ENCODE measurements at places on chromosomes 13 and 19.

DNA sequence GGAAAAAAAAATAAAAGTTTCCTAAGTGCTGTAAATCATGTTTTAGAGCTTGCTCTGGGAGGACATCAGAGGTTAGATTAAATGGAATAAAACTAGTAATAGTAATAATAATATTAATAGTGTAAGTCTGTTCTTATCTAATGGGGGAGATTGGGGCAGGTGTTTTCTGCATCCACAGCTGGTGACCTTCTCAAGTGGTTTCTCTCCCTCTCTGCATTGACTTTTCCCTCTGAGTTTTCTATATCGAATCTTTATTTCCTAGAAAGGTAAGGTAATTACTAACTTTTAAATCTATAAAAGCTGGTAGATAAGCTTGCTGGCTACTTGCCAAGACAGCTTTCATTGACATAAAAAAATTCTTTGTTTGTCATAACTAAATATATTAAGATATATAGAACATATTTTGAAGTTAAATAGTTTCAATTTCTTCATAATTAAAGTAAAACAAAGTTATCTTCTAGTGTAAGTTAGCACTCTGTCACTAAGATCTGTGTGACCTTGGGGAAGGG lies 49.6 kb upstream of the DIAPH3 start:
- DNase-seq: no peak

DNA sequence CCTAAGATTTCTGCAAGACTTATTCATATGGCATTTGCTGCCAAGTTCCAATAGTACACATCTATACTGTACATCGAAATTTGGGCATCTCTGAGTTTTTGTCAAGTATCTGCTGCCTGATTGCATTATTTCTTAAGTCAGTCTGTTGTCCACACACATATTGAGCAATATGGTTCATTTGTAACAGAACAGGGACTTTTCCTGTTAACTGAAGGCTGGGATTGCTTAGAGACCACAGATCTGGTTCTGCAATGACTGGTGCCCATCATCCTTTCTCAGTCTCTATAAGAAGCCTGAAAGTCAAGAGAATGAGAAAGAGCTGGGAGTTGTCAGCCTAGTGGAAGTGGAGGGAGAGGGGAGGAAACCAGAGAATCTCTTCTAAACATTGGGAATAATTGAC lies 22.5 kb upstream of the MYCBP2 start:
- DNase-seq: no peak

DNA sequence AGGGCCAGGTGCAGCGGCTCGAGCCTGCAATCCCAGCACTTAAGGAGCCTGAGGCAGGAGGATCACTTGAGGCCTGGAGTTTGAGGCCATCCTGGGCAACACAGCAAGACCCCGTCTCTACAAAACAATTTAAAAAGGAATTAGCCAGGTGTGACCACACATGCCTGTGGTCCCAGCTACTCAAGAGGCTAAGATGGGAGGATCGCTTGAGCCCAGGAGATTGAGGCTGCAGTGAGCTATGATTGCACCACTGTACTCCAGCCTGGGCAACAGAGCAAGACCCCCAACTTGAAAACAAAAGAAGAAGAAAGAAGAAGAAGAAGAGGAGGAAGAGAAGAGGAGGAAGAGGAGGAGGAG lies 47.7 kb downstream of the LATS2 start:
- no peak for DNase-seq

DNA sequence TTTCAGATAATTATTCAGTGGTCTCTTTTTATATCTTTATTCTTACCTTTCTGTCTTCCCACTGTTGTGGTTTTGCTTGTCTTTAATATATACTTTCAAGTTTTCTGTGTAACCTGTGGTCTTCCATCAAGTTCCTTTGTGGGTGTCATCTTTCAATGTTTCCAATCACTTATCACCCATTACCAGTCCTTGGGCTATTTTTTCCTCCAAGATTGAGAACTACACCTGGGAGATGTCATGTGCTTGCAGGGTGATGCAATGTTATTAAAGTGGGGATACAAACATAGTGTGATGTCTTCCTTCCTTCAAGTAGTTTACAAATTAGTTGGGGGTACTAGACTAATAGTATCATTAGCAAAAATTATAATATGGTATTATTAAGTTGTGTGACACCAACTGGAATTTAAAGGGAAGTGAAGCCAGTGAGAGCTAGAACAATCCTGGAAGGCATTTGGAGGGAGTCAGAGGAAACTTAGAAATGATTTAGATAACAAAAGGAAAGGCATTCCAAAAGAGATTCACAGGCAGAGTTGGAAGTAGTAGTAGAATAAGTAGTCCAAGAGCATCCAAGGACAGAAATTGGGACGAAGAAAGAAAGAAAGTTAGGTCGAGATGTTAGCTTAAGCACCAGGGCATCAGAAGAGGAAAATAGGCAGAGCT lies 3.4 kb downstream of the FNDC3A start:
- DNase-seq: no peak

- DNase-seq: no peak
Measured at GRCh38 chr19:33339016-33339984, 34.2 kb upstream of the CEBPG start.

GRCh38 chr19:28426730-28427225 lies 786.2 kb downstream of the UQCRFS1 start:
- DNase-seq: no peak

DNA sequence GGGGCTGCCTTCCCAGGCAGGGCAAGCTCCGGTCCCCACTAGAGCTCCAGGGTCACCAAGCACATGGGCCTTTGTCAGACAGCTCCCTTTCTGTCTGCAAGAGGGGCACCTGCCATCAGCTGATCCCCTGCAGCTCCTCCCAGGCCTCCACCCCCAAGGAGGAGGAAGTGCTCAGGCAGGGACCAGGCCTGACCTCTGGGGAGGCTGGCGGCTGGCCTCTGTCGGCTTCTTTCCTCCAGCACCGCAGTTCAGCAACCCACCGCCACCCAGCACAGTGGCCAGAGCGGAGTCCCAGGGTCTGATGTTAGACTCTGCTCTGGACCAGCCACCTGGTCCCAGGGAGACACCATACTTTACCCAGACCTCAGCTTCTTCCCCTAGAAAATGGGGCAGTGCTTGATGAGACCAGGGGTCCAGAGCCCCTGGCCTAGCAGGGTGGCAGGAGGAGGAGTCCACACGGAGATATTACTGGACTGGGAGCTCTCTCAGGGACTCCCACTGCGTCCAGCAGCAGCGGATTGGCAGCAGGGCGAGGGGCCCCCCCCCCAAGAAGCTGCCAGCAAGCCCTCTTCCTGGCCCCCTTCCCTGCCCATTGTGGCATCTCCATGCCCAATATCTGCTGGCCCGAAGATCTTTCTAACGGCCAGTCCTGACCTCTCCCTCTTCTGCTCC lies 24.1 kb downstream of the NKPD1 start:
- DNase-seq: no peak

GRCh38 chr19:14103310-14103709 lies 12.8 kb upstream of the SAMD1 start:
- DNase-seq: no peak

DNA sequence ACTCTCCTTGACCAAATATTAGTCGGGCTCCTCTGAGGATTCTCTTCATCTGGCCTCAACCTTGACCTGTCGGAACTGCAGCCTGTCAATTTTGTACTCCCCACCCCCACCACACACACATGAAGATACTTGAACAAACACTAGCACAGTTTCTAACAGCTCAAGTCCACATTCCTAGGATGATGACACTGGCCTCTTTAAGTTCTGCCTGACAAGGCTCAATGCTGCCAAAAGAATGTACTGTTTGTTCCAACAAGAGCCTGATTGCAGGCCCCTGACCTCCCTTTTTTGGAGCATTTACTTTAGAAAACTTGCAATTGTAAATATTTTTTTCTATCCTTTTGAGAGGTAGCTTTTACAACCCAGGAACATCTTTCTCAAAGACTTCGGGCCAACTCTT lies 169.2 kb upstream of the IRS2 start:
- no peak for DNase-seq

GRCh38 chr13:33249066-33249465 lies 36.5 kb downstream of the STARD13 start:
- no peak for DNase-seq

DNA sequence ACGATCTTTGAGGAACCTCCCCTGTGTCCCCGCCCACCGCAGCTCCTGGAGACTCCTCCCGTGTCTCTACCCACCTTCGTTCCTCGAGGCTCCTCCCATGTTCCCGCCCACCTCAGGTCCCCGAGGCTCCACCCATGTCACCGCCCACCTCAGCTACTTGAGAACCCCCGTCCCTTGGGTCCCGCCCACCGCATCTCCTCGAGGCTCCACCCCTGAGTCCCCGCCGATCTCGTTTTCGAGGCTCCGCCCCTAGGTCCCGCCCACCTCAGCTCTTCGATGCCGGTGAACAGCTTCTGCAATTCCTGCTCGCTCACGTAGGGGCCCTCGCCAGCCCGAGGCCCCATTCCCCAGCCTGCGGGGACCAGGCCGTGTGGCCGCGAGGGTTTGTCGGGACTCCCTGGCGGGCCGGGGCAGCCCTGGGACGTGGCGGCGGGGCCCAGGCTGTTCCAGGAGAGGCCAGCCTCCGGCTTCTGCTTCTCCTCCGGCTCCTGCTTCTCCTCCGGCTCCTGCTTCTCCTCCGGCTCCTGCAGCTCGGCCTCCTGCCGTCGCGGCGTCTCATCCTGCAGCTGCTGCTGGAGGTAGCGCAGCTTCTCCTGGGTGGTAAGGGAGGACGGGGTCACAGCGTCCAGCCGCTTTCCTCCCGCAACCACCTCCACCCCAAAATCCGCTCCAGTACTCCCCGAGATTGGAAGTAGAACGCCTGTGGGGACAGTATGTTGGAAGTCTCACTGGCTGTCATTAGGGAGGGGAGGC lies 16.7 kb downstream of the TSKS start:
- no peak for DNase-seq

- no peak for DNase-seq
Measured at GRCh38 chr13:57063007-57063406, 77.7 kb upstream of the PRR20A start.

DNA sequence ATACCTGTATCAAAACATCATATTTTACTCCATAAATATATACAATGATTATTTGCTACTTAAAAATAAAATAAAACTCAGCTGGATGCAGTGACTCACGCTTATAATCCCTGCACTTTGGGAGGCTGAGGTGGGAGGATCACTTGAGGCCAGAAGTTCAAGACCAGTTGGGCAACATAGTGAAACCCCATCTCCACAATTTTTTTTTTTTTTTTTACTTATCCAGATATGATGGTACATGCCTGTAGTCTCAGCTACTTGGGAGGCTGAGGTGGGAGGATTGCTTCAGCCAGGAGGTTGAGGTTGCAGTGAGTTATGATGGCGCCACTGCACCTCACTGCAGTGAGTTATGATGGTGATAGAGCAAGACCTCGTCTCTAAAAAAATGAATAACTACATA lies 22.4 kb downstream of the POU2F2 start:
- no peak for DNase-seq

DNA sequence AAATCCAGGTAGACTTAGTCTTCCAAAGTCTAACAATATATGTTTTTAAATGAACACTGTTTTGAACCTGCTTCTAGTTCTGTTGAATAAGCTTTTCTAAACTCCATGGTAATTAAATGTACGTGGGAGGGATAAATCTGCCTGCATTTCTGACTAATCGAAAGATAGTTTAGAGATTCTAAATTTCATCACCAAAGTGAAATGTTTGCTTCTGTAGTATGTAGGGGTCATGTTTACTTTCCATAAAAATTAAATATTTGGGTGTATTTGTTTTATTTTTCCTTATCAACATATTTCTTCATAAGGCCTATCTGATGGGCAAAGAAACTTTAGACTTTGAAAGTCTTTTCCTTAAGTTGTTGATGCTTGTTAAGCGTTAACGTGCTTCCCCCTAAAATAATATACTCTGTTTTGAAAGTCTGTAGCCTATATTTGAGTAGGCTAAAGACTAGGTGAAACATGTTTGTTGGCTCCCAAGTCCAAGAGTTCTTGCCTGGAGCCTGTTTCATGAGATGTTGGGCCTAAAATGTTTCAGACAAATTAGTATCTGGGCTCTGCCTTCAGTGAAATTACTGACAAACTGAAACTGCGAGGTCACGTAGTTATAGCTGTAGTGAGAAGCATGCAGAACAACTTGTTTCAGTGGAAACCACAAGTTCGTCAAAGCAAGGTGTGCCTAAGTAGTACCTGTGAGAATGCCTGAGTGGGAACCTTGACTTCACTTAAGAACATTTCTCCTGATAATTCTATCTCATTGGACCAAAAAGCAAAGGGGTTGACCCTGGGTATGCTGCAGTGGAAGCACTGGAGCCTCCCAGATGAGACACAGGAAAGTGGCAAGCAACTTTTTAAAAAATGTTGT lies 126.2 kb downstream of the LMO7 start:
- DNase-seq: no peak

- DNase-seq: no peak
Measured at GRCh38 chr13:53537586-53537985, 509.0 kb downstream of the OLFM4 start.

DNA sequence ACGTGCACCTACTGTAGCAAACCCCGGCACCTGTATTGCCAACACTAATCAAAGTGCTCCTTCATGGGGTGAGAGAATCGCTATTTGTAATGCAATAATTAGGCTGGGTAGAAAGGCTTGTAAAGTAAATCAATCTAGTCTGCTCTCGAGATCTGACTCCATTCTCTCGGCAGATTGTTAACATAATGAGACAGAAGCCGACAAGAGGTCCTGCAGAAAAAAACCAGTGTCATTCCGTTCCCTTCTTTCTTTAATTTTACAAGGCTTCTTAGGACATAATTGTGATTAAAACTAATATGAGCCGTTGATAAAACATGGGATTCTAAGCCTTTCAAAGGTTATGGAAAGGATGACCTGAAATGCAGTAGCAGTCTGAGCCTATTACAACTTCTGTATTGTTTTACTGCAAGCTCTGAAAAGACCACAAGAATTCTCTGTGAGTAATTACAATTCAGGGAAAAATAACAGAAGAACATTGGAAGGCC lies 530.0 kb downstream of the PCDH9 start:
- DNase-seq: no peak

DNA sequence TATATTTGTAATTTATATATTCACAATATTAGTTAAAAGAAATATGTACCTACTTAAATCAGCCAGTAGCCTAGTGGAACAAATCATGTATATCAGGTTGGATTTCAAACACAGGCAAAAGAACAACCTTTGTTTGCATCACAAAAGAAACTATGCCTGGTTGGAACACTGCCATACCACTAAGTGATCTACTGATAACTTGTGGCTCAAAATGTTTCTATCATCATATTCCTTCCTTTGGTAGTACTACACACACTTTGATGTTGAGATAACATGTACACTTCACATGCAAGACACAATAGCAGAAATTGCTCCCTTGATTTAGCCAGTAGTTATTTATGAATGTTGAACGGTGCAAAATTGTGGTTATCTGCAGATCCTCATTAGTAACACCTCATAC lies 146.0 kb upstream of the GPC6 start:
- DNase-seq: no peak

- DNase-seq: no peak
Measured at GRCh38 chr19:5515737-5516136, 52.0 kb downstream of the TINCR start.

- no peak for DNase-seq
Measured at GRCh38 chr19:12692960-12693359, 3.5 kb downstream of the FBXW9 start.
